ENCODE measurements at places on chromosomes 16 and 17.

- DNase-seq, result no peak
These were observed 25.8 kb upstream of the CACNA1H start for GRCh38 chr16:1127101-1127500.

- no peak for DNase-seq
These were observed 280.3 kb upstream of the FOXF1 start for GRCh38 chr16:86229866-86230656.

DNA sequence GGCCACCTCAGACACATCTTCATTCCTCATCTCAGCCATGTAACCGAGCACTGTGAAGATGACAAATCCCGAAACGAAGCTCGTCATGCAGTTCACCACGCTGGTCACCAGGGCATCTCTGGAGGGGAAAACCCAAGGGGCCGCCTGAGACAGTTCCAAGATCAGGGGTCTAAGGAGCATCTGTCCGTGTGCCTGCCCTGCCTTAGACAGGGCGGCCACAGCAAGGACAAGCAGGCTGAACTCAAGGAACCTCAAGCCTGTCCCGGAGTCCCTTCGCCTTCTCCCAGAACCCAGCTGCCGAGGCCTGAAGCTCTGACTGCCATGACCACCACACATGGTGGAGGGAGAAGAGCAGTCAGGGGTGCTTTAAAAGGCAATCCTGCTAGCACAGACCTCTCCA lies 22.7 kb downstream of the SLC6A4 start:
- no peak for DNase-seq

GRCh38 chr16:62764572-62764971 lies 728.3 kb upstream of the CDH8 start:
- no peak for DNase-seq

DNA sequence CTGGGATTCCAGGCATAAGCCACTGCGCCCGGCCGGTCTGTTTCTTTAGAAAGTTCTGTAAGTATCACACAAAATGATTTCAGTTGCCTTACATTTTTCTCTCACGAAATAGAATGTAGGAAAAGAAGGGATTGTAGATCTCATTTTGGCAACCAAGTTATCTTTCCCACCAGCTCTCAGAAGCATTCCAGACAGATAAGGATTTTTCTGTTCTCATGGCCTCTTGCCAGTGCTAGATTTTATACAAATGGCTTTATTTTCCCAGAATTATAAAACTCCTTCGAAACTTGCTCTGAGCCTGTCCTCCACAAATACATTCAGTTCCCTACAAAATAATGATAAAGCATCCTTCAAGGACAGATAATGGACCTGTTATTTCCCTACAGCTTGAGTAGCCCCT lies 46.9 kb downstream of the LCMT1 start:
- no peak for DNase-seq

GRCh38 chr17:75194879-75195278 lies 10.6 kb upstream of the NUP85 start:
- no peak for DNase-seq

DNA sequence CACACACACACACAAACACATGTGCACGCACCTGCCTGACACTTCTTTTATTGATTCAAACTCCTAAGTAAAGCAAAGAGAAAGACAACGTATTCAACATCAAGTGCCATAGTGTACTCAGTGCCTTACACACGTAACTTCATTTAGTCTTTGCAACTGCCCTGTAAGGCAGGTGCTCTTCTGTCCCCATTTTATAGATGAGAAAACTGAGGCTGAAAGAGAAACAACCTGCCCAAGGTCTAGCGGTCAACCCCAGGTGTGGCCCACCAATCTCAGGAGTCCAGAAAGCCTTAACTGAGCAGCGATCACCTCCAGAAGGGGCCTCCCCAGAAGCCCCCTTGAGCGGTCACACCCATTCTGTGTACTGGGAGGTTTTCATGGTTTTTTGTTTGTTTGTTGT lies 10.3 kb upstream of the GSG1L start:
- DNase-seq, result no peak

GRCh38 chr17:50330151-50330775 lies 15.7 kb upstream of the XYLT2 start:
- no peak for DNase-seq

DNA sequence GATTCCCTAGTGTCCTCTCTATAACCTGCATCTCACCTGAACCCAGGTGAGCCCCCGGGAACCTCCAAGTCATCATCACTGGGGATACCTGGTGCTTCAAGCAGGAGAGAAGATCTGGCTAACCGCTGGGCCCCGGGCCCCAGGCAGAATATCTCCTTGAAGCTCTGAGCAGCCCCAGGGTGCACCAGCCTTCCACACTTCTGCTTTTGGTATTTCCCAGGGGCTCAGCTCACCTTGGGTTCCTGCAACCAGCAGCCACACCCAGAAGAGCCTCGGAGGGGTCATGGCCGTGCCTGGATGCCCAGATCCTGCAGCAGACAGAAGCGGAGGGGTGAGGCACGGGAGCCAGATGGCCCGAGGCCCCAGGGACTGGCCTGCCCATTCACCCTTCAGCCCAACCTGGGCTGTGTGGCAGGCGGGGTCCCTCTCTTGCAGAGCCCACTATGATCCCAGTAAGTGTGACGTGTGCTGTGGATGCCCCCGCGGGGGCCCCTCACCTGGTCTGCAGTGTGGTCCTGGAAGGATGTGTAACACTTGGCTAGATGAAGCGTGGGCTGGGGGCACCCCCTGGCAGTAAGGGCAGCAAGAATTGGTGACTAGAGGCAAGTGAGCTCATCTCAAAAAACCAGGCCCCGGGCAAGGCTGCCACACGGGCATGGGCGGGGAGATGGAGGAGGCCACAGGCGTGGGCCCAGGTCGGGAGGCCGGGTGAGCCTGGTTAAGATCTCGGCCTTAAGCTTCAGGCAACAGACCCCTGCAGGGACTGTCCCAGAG lies 2.6 kb downstream of the LGALS3BP start:
- DNase-seq, result no peak

GRCh38 chr17:43661699-43662412 lies at the start of gene MEOX1:
Gene MEOX1 (minus strand): TSS chr17:43661922. CDS start chr17:43661534, 388 bp downstream.
- no peak for DNase-seq

DNA sequence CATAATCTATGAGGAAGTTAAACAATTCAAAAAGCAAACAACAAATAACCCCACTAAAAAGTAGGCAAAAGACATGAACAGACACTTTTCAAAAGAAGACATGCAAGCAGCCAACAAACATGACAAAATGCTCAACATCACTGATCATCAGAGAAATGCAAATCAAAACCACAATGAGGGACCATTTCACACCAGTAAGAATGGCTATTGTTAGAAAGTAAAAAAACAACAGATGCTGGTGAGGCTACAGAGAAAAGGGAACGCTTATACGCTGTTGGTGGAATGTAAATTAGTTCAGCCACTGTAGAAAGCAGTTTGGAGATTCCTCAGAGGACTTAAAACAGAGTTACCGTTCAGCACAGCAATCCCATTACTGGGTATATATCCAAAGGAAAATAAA lies 24.4 kb downstream of the TNFRSF13B start:
- DNase-seq, result no peak

DNA sequence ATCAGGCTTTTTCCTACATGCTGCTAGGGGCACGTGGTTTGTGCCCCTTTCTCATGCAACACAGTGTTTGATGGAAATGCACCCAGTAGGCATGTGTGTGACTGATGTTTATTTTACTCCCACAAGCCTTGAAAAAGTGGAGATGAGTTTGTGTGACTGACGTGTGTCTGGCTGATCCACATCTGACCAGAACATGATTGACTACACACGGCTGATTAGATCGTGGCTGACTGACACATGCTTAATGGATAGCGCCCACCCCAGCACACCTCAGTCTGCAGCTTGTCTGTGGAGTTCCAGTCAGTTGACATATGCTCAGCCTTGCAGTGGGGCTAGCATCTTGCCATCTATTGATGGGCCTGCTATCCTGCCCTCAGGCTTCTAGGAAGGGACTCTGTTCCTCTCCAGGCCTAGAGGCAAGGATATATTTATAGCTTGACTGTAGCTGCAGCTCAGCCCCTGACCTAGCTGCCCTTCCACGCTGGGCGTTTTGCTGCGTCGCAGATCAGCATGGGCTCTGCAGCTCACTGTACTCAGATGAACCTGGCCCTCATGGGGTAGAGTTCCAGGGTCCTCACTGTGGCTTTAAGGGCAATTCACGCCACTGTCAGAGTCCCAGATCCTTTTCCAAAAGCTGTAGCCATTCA lies 112.3 kb downstream of the HS3ST2 start:
- DNase-seq, result no peak

- DNase-seq, result no peak
These were observed 9.5 kb downstream of the XPO6 start for GRCh38 chr16:28202147-28202746.

GRCh38 chr17:81976332-81977210 lies 858 bp upstream of the ASPSCR1 start:
- no peak for DNase-seq

- no peak for DNase-seq
These were observed 2.6 kb downstream of the PER1 start for GRCh38 chr17:8149419-8150193.

DNA sequence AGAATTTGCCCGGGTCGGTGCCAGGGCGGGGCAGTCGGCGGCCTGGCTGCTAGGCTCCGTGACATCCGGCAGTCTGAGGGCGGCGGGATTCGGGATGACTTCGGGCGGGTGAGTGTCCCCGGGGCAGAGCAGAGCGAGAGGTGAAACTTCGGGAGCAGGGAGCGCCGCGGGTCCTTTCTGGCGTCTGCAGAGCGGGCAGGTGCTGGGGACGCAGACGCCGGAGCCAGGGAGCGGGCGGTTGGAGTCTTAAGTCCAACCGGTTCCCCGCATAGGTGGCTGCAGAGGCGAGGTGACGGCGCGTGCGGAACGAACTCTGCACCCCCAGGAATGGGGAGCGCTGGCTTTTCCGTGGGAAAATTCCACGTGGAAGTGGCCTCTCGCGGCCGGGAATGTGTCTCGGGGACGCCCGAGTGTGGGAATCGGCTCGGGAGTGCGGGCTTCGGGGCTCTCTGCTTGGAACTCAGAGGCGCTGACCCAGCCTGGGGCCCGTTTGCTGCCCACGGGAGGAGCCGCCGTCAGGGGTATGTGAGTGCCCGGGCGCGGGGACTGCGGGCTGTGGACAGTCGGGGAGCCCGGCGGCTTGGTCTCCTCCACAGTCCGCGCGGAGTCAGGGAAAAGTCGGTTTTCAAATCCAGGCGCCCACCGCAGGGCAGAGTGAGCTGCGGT lies at the start of gene B4GALNT2:
Gene B4GALNT2, plus strand, starts transcription at position 71 of the 666 bp plus-strand sequence. Its CDS starts 24 bp downstream, at position 95.
- DNase-seq, result no peak

GRCh38 chr17:31596382-31597323 lies 205.2 kb downstream of the RAB11FIP4 start:
- no peak for DNase-seq

- DNase-seq, result no peak
These were observed 3.6 kb upstream of the FAM222B start for GRCh38 chr17:28846231-28846630.

DNA sequence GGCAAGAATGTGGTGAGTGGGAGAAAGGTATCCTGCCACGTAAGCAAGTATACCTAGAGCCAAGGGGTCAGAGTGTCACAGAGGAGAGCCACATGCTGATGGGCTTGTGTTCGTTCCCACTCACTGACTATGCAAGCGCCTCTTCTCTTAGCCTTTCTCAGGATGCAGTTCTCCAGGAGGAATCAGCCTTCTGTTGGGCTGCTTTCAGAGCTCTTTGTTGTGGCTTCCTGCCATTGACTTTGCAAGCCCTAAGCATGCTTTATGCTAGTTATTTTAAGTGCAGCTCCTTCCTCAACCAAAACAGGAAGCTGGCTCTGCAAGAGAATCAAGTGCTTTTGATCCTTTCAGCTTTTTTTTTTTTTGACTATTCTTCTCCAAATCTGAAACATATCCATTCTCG lies 66.6 kb downstream of the SIAH1 start:
- DNase-seq, result no peak

GRCh38 chr17:61221181-61221580 lies 178.5 kb upstream of the TBX2 start:
- no peak for DNase-seq

- no peak for DNase-seq
These were observed 353.1 kb downstream of the FOXL1 start for GRCh38 chr16:86931410-86931941.

DNA sequence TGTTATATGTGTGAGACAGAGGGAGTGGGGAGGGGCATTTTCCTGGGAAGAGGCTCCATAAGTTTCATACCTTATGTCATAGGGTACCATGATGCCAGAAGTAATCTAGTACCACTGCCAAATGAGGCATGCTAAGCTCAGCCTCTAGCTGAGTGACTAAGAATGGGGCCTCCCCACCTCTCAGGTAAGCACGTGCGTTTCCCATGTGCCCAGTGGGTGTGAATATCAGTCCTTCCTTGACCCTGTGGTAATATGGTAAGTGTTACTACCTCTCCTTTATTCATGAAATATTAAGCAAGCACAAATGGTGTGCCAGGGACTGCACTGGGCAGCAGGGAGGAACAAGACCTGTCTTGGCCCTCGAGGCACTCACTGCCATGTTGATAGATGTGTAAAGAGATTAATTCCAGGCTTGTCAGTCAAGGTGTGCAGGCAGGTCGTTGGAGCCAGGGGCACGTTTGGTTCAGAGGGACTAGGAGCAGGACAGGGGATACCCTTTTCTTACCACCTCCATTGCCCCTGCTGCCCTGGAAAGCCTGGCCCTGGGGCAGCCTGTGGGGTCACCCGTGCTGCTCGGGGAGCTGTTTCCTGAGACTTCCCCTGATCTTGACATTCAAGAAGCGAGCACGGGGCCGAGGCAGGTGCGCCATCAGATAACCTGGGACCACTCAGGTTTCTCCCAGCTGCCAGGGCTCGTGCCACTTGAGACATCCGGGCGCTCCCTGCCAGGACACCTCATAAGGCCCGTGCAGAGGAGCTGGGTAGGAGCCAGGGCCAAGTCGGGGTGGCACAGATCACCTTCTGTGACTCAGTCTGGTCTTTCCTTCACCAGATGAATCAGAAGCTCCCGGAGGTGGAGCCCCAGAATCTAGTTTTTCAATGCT lies 8.8 kb downstream of the RSAD1 start:
- DNase-seq, result no peak

GRCh38 chr16:26806657-26807056 lies 260.1 kb upstream of the C16orf82 start:
- no peak for DNase-seq

DNA sequence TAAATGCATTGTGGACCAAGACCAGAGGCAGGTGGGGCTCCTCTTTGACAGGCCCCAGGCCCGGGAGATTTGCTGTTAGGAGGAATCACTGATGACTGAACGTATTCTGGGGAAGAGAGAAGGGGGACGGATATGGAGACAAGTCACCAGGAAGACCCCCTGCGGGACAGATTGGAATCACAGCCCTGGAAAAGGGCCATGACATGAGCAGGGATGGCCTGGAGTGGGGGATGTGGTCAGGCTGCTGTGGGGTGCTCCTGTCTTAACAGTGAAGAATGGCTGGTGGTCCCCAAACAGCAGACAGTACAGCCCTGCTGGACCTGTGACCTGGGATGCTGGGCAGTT lies 23.7 kb upstream of the MGAT5B start:
- DNase-seq, result no peak

All from stimulated activated CD8-positive, alpha-beta memory T cell treated with anti-CD3 and anti-CD28 coated beads, Interleukin-15, amount 100 ng/mL, for 4 hours (primary cell).